Stimulated activated CD4-positive, alpha-beta T cell treated with anti-CD3 and anti-CD28 coated beads, Interleukin-1b, Interleukin-23, amount 100 ng/mL, for 48 hours (primary cell): ENCODE measurements at places on chromosomes 4 and X.

GRCh38 chr4:37070041-37070440 lies 174.5 kb upstream of the NWD2 start:
- no peak for DNase-seq

GRCh38 chr4:25873632-25874129 lies 10.9 kb upstream of the SEL1L3 start:
- no peak for DNase-seq

- DNase-seq, result no peak
Observed at GRCh38 chr4:140463614-140464013, 34.5 kb downstream of the MGAT4D start.

DNA sequence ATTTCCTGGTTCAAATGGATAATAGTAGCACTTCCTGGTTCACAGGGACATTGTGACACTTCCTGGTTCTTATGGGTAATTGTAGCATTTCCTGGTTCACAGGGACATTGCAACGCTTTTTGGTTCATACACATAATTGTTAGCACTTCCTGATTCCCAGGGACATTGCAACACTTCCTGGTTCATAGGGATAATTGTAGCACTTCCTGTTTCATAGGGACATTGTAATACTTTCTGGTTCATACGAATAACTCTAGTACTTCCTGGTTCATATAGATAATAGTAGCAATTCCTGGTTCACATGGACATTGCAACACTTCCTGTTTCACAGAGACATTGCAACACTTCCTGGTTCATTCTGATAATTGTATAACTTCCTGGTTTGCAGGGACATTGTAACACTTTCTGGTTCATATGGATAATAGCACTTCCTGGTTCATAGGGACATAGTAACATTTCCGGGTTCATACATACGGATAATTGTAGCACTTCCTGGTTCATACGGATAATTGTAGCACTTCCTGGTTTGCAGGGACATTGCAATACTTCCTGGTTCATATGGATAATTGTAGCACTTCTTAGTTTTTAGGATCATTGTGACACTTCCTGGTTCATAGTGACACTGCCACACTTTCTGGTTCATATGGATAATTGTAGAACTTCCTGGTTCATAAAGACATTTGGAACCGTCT lies 61.6 kb upstream of the CD99 start:
- no peak for DNase-seq

DNA sequence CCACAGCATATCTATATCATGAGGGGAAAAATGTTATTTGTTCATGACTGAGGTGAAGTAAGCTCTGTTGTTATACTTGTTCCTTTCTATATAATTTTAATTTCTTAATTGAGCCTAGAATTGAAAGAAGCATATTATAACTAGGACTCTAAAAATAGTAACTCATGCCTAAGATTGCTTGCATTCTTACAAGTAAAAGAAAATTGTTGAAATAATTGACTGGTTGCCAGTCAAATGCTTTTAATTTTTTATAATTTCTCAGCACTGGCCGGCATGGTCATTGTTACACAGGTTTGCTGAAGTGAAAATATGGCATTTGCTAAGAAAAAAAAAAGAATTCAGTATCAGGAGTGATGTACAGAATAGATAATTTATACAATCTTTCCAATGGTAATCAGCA lies 104.8 kb downstream of the GASK1B start:
- DNase-seq, result no peak
